Left renal cortex interstitium (tissue), 4 donors: ENCODE measurements at places on chromosomes 2 and 18.

- no peak for DNase-seq
Measured at GRCh38 chr2:27350106-27350693, 6.4 kb downstream of the GTF3C2 start.

- DNase-seq: no peak
Measured at GRCh38 chr2:209965723-209966122, 36.7 kb upstream of the RPE start.

DNA sequence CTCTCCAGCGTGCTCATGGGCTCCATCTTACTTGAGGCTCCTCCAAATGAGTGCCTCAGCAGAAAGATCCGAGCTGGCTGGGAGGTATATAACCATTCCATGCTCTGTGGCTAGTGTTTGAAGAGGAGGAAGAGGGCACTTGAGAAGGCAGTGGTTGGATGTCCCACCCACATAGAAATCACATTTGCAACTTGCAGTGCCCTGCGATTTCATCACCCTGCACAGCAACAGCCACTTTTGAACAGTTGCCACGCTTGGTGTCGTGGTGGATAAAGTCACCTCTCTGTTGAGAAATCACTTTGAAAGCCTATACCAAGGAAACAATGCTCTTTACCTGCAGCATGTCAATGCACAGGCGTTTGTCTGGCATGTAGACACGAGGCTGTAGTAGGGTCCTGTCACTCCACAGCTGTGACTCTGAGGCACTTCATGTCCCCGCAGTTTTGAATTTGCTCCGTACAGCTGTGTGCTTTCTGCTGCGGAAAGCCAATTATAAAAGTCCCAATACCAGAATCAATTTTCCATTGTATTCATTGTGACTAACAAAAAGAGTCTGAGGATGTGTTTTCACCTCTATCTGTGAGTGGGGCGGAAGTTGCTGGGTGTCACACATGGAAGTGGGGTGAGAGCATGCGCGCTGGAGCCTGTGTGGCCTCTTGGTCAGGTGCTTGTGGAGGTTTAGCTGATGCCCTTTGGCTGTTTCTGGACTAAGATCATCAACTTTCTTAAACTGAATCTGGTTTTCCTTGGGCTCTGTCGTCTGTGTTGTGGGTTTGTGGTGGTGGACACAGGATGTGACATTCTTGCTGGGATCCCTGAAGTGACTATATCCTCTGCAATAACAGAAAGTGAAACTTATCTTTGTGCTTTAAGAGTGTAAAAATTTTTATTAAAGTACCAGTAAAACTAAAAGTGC lies 2.8 kb downstream of the CNDP2 start:
- DNase-seq: no peak

DNA sequence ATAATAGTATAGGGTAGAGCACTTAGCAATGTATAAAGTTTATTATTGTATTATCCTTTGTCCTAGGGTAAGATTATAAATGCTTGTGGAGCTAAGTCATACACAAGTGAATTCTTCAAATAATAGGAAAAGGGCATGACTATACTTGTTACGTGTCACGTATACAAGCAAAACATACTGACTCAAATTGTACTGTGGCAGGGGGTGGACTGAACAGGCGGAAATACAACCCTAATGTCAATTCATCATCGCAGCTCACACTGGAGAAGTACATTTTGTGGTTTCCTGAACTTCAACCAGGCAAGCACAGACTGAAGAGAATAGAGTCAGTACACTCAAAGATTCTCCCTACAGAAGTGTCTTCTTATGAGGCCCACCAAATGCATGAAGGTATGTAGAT lies 201.0 kb downstream of the MBD2 start:
- DNase-seq: no peak

GRCh38 chr2:7075834-7076233 lies 158.6 kb downstream of the RNF144A start:
- DNase-seq: no peak

DNA sequence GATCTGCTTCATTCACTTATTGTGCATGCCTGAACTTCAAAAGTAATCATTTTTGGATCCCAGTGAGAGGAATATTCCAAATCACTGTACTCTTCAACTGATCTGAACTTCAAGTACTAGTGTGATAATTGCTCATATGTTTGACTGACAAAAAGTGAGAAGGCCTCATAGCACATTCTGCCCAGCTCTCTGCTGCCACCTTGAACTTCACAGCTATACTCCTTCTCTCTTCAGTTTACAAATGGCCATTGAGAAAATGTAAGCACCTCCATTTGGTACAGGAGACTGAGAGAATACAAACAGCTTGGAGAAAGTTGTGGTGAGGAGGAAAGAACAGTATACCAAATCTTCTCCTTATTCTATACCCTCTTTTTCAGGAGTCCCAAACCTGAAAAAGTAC lies 946.0 kb upstream of the CHAC2 start:
- no peak for DNase-seq

- DNase-seq: no peak
Measured at GRCh38 chr2:219243291-219243761, 1.9 kb downstream of the GLB1L start.

GRCh38 chr2:37555457-37555856 lies 116.0 kb downstream of the CDC42EP3 start:
- no peak for DNase-seq

- no peak for DNase-seq
Measured at GRCh38 chr2:108805782-108806181, 19.2 kb downstream of the CCDC138 start.

GRCh38 chr2:151042964-151043363 lies 218.7 kb downstream of the RBM43 start:
- DNase-seq: no peak

DNA sequence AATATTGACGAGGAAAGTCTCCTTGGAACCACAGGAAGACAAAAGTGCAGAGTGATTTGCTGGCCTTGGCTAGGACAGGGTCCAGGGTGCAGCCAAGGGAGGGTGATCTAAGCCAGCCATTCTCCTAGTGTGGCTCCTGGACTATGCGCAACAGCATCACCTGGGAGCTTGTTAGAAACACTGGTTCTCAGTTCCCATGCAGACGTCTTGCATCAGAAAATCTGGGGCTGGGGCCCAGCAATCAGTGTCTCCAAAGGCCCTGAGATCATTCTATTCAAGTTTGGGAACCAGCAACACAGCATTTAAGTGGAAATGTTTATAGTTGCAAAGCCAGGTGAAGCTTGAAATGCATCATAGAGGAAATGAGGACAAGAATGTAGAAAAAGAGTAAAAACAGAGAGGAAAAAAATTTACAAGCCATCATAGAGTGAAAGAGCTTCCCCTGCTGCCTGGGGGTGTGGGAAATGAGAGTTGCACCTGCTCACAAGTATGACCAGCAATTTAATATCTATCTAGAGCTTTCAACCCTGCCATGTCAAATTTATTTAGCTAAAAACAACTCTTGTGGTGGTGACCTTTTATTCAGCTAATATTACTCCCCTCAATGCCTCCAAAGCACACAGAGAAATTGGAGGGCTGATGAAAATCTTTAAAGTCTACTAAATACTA lies 54.4 kb upstream of the SEC11C start:
- no peak for DNase-seq

GRCh38 chr2:20697322-20697934 lies 30.5 kb downstream of the GDF7 start:
- no peak for DNase-seq
